ENCODE measurements at places on chromosomes 3 and 15. TPM values are rescaled to one million over a fixed set of nuclear protein-coding genes. Genes with fewer than 3 reads are reported as not detected.

ITIH1 gene
- total RNA-seq = not detected

- no peak for DNase-seq
Observed at GRCh38 chr15:48945386-48945785, 18.3 kb downstream of the SHC4 start.

GRCh38 chr15:59170295-59171066, 36.2 kb upstream of the LDHAL6B start:
- peak; percentile 60 for DNase-seq

- DNase-seq = no peak
Observed at GRCh38 chr3:11508346-11509172, 135.2 kb downstream of the VGLL4 start.

- no peak for DNase-seq
Observed at GRCh38 chr3:158802409-158803268, 785 bp downstream of the MFSD1 start.

DNA sequence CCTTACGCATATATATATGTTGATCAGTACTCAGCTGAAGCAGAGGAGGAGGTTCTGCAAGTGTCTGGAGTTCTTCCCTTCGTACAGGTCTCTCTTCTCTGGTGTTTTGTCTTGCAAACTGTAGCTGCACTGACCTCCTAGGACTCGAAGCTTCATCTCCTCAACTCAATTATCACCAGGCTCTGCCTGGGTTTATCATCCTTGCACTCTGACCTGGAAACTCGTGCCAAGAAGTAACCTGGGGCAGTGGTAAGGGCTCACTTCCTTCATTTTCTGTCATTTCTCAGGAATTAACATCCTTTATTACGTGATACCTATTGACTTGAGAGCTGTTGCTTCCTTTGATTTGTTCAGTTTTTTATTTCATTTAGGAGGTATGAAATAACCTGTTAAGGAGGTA, 14.4 kb downstream of the REC114 start:
- no peak for DNase-seq

CLDN1 gene
- 452 TPM for total RNA-seq
